ENCODE measurements at places on chromosomes 1 and 21.
A peak's percentile ranks its signal among the peaks of the same experiment; 100 is the strongest.

- DNase-seq: no peak
Measured at GRCh38 chr1:108154314-108154713, 45.8 kb downstream of the SLC25A24 start.

DNA sequence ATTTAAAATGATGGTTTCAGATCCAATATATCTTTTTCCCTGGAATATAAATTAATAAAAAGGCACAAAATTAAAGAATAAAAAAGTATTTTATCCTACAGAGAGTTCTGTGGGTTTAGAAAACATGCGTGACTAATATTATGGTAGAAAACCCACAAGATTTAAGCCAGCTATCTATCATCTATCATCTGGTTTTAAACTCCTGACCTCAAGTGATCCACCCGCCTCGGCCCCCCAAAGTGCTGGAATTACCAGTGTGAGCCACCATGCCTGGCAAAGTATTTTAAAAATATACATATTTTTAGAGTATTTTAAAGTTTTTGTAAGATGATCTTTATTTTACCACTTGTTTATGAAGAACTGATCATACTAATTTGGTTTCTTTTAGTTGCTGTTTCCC is 79.5 kb downstream of the NRIP1 start:
- no peak for DNase-seq

GRCh38 chr1:99643021-99643779 is 2.7 kb upstream of the PALMD start:
- DNase-seq: no peak

- DNase-seq: no peak
Measured at GRCh38 chr1:202228484-202229122, 35.0 kb downstream of the LGR6 start.

DNA sequence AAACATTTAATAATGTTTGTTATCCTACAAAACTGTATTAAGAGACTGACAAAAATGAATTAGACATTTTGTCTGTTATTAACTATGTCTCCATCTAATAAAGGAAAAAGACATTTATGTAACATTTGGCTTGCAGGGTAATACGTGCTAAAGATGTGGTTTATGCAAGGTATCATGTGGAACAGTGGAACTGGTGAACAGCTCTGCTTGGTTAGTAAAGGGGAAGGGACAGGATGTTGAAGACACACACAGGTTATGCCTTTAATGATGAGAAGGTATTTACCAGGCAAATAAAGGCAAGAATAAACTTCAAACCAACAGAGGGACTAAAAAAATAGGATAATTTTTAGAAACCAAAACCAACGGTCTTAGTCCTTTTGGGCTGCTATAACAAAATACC is 93.1 kb downstream of the UCHL5 start:
- no peak for DNase-seq

- peak; percentile 61 for DNase-seq
Measured at GRCh38 chr1:151944857-151945575, 35.7 kb upstream of the THEM4 start.

- DNase-seq: no peak
Measured at GRCh38 chr1:36436821-36437220, 13.4 kb downstream of the OSCP1 start.

DNA sequence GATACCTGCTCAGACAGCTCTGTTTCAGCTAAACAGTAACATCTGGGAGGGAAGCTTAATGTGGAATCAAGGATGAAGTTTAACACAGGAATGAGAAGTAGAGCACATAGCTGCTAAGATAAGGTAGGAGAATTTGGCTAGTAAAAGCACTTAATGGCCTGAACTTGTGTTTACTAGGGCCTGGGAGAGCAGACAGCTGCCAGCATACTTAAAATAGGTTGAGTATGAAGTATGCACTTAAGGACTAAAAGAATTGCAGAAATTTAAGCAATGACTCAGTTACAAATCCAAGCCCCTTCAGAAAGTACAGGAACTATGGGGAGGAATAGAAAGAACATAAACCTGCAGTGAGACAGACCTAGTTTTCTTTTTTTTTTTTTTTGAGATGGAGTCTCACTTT is 53.0 kb downstream of the BACH1 start:
- no peak for DNase-seq

DNA sequence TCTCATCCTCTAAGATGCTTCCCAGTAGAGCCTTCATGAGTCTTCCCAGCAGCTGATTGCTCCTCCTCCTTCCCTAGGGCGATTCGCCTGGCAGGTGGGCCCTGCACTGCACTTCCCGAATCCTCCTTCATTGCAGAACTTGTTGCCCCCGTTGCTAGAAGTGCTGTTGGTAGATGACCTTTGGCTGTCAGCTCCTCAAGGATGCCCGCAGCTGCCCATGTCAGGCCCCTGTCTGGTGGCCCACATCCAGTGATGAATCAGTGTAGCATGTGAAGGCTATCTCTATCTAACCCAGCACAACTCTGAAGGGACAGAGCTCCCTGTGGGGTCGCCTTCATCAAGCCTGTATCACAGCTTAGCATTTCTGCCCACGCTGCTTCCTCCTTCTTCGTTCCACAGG is 52.1 kb upstream of the F3 start:
- DNase-seq: no peak

DNA sequence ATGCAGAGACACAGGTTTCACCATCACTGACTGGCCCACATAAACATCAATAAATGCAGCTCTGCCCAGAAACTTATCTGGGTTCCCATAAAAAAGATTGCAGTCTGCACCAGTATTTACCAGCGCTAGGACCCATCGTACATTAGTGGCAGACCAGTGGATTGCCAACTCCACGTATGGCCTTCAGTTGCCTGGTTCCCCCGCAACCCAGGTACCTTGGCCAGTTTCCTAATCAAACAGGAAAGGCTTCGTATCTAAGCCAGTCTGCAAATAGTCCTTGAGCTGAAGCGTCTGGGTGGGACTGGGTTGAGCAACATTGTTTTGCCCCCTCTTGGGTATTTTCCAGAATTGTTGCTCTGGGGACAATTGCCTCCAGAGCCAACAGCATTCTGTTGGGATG is 1639.3 kb downstream of the MRPL39 start:
- DNase-seq: peak; percentile 74

DNA sequence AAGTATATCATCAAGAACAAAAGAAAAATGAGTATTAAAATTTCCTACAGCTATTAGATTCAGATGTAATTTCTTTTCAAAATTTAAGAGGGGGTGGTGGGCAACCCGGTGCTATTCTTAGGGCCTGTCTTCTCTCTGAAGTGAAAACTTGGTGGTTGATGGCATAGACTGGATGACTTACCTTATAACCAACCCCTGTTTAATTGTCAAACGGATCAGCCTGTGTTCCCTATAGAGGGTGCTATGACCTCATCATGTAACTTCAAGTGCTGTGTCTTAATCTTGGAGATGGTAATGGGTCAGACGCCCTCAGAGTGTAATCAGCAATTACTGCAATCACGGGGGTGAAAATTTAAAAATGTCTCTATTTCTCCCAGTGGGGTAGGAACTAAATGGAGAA is 176.2 kb downstream of the PCP4 start:
- DNase-seq: peak; percentile 77

DNA sequence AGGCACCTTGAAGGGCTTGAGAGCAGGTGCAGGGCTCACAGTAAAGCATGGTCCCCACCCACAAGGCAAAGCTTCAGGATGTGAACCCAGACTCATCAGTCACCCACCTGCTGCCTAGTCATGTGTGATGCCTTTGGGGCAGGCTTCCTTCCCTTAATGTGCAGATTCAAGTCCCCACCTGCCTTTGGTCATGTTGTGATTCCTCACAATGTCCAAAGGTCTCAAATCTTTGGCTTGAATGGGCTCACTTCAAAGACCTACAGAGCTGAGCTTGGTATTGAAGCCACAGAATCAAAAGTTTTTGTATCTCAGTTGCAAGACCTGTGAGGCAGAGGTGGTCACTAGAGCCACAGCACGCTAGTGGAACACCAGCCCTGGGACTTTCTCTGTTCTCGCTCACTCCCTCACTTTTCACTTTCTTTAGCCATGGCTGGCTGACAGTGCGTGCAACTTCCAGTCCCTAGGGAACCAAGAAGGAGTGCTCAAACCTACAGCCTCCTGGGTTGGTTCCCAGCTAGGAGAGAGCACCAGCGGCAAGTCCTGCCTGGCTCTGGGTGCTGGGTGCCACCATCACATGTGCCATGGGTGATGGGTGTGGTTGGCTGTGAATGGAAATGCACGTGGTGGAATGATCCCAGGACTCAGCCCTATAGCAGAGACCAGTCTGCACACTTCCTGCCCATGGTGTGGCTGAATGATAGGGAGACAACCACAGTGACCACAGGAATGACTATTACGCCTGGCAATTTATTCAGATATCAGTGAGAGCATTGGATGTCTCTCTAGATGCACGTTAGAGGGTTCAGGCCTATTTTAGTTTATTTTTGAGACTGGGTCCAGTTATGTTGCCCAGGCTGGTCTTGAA is 26.4 kb upstream of the CLIC6 start:
- DNase-seq: peak; percentile 50

DNA sequence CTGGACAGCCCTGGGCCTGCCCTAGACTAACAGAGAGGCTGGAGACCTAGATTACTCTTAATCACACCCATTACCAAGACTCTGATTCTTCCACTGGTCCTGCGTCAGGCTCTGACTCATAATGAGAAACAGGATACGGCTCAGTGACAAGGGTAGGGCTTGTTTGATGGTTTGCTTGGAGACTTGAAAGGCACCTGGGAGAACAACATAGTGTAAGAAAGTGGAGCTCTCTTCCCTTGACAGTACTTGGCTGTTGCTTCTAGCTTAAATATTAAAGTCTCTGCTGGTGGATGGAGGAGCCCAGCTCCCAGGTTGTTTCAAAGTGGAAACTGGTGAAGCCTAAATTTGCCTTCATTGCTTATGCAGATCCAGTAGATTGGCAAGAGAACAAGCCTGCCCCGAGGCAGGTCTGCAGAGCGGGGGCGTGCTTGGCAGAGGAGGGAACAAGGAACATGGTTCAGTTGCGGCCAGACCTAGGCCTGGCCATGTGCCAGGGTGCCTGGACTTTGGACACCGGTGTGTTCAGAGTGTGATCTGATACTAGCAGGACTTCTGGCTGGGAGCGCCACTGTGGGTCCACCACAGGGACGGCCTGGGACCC is 480.6 kb downstream of the CAMTA1 start:
- peak; percentile 92 for DNase-seq

- peak; percentile 7 for DNase-seq
Measured at GRCh38 chr1:8409106-8409505, 91.2 kb downstream of the SLC45A1 start.

GRCh38 chr1:89790592-89790991 is 30.2 kb upstream of the LRRC8D start:
- no peak for DNase-seq

GRCh38 chr1:208167261-208167869 is 76.8 kb downstream of the PLXNA2 start:
- DNase-seq: peak; percentile 99

DNA sequence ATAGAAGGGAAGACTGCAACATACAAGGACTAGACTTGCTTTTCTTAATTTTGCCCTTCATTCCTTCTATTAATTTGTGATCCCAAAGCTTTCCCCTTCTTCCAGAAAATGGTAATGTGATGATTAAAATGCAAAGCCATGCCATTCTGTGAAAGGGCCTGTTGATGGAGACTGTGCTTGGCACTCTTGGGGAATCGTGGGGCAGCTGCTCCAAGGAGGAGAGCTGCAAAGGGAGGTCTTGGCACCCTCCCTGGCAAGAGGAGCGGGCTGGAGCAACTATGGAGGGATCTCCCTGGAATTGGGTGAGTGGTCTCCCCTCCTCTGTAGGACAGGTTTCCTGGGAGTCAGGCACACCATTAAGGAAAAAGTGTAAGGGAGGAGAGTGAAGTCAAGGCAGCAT is 16.6 kb downstream of the CACNA1S start:
- DNase-seq: no peak

DNA sequence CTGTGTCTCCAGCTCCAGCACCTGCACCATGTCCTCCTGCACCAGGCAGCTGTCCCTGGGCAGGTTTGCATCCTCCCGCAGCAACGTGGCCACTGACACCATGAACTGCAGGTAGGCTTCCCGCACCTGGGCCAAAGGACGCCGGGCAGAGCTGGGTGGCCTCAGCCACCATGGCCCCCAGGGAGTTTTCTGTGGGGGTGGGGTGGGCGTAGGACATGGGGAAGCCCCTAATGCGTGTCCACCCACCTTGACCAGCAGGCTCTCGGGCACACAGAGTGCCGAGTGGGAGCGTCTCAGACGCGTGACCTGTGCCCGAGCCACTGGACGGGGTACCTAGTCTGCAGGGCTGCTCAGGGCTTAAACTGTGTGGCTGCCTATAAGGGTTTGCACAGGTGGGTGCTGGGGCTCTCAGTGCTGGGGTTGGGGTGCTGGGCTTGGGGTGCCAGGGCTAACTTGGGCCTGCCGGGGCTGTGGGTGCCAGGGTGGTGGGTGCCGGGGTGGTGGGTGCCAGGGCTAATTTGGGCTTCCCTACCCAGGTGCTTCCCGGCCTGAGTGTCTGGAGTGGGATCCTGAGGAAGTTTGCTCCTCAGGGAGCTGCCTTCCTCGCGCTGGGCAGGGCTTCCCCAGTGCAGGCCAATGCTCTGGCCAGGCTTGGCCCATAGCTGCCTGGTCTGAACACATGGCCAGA is 17.7 kb downstream of the PRXL2B start:
- no peak for DNase-seq

GRCh38 chr1:44524655-44525500 is 119.8 kb downstream of the RNF220 start:
- DNase-seq: no peak

DNA sequence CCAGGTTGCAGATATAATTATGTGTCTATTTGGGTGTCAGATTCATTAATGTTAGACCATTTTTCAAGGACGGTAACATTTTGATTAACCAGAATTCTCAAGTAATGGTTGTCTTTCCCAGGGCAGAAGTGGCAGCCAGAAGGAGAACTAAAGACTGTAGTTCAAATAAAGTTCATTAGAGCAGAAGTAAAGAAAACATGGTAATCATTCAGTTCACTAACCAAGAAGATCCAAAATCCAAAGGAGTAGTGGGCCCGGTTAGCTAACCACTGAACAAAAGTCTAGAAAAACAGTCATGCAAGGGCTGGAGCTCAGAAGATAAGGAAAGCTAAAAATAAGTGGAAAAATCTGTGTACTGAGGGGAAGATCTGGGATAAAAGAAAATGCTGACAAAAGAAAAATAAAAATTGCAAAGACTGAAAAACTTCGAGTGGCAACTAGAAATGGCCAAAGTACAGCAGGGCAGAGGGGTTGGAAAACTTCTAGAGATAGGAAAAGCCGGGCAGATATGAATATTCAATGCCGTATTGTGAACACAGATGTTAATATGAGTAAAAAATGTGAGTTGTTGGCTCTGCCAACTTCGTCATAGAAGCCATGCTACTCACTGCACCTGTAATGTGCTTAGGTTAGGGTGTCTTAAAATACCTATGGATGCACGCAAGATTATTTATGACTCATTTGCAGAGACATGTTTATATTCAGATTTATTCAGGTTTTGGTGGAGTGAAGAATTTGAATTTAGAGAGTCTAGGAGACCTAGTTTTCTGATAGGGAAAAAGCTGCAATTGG is 925.9 kb downstream of the LTN1 start:
- DNase-seq: no peak

Data from NCI-H69 (cell line).